ENCODE measurements at places on chromosomes 5 and 9. TPM values are rescaled to one million over a fixed set of nuclear protein-coding genes. Genes with fewer than 3 reads are reported as not detected.

The BRD8 gene
- total RNA-seq, result 198 TPM

The GRM6 gene
- 0.47 TPM for total RNA-seq

The CNTNAP3B gene
- total RNA-seq, result 26.2 TPM

The ADAMTSL2 gene
- total RNA-seq, result 11.1 TPM

The PPP2CA gene
- 214 TPM for total RNA-seq

The PDE6A gene
- total RNA-seq, result 3.2 TPM

GRCh38 chr9:107863396-107863795 is 373.8 kb upstream of the KLF4 start:
- no peak for DNase-seq

GRCh38 chr9:123470121-123470782 is 114.3 kb downstream of the CRB2 start:
- DNase-seq, result no peak

- no peak for DNase-seq
Observed at GRCh38 chr9:127705577-127706379, 1.0 kb upstream of the CFAP157 start.

DNA sequence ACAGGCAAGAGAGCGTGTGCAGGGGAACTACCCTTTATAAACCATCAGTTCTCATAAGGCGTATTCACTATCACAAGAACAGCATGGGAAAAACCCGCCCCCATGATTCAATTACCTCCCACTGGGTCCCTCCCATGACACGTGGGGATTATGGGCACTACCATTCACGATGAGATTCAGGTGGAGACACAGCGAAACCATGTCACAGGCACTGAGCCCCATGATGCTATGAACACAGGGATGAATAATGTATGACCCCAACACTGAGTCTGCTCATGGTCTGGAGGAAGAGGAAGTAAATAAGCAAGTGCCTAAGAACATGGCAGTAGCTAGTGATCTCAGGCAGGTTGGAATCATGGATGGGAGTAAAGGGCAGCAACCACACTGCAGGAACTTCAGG is 281.0 kb upstream of the ZNF462 start:
- DNase-seq, result no peak

DNA sequence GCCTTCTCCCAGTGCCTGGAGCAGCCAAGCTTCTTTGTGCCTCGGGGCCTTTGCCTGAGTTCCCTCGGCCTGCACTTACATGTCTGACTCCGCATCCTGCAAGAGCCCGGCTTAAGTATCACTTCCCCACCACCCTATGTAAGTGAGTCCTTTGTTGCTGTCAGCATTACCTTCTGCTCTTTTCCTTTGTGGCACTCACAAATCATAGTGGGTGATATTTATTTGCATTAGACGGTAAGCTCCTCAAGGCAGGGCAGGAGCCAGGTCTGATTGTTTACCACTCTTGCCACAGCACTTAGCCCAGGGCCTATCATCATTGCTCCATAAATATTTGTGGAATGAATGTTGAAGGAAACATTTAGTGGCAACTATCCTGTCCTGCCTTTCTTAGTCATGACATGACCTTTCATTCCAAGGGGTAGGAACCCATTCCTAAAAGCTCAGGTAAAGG is 4.8 kb downstream of the GM2A start:
- no peak for DNase-seq

GRCh38 chr9:86601697-86602096 is 247.5 kb upstream of the TUT7 start:
- no peak for DNase-seq

- no peak for DNase-seq
Observed at GRCh38 chr9:68798423-68798822, 93.4 kb downstream of the PIP5K1B start.

DNA sequence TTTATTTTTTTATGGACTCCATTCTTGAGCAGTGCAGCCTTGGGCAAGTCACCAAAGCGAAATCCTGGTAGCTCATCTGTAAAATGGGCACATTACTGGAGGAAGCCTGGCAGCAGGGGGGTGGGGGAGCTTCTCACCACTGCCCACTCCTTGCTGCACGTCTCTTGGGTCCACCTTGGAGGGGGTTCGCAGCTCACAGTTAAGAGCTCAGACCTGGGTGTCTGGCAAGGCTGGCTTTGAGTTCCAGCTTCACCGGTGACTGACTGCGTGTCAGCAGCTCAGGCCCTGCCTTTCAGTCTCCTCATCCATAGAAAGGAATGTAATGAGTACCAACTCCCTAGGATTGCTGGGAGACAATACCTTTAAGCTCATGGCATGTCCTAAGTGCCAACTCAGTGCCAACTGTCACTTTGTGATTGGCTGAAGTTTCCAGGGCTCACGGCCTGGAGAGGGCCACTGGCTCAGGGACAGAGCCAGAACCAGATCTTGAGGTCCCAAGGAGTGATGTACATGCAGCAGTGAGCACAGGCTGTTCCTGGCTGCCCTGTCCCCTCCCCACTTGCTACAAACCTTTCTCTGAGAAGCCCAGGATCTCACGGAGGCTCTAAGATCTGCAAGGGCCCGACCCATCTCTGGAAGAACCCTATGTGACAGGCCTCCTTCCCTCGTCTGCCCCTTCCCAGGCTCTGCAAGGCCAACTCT is 72.9 kb downstream of the C9orf50 start:
- DNase-seq, result no peak

GRCh38 chr5:111774525-111774924 is 17.5 kb upstream of the NREP start:
- no peak for DNase-seq

DNA sequence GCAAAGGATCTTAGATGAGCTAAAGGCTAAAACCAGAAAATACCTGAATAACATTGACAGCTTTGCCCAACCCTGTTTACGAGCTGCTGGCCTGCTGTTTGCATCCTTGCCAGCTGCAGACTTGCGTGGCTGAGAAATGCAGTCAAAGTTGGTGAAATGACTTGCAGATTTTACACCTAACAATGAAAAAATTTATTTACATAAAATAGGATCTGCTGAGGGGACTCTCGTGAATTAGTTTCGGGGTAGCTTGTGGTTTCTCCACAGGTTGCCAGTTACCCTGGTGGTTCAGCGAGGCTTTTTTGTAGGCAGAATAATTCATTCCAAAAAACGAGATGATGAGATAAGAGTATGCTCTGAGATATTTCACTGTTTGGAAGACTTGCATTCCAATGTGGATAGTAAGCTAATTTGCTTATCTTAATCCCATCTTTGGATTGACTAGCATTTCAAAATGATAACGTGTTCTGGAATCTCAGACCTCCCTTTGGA is 65.7 kb upstream of the FANCC start:
- no peak for DNase-seq

- DNase-seq, result no peak
Observed at GRCh38 chr5:5046680-5047502, 93.2 kb upstream of the ADAMTS16 start.

- no peak for DNase-seq
Observed at GRCh38 chr5:41542183-41542582, 31.8 kb upstream of the PLCXD3 start.

DNA sequence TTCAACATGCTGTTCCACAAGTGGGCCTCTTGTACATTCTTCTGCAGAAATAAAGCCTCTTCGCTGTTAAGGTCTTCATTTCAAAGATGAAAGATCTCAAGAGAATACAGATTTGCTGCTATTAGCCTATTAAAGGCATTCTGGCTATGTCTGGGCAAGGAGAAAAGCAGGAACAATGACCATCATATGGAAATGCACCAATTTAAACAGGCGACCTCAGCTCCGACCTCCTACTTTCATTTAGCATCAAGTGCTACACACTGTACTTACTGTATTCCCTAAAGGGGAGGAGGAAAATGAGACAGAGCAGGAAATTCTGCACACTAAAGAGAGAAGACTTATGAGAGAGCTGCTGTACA is 64.8 kb downstream of the HABP4 start:
- DNase-seq, result no peak

GRCh38 chr9:135522137-135522877 is 1.1 kb downstream of the LCN1 start:
- no peak for DNase-seq

GRCh38 chr9:107176436-107177151 is 106.5 kb upstream of the RAD23B start:
- no peak for DNase-seq

- DNase-seq, result no peak
Observed at GRCh38 chr5:45109062-45109461, 300.3 kb downstream of the MRPS30 start.

GRCh38 chr5:43638107-43638506 is 35.1 kb downstream of the NNT start:
- DNase-seq, result no peak

DNA sequence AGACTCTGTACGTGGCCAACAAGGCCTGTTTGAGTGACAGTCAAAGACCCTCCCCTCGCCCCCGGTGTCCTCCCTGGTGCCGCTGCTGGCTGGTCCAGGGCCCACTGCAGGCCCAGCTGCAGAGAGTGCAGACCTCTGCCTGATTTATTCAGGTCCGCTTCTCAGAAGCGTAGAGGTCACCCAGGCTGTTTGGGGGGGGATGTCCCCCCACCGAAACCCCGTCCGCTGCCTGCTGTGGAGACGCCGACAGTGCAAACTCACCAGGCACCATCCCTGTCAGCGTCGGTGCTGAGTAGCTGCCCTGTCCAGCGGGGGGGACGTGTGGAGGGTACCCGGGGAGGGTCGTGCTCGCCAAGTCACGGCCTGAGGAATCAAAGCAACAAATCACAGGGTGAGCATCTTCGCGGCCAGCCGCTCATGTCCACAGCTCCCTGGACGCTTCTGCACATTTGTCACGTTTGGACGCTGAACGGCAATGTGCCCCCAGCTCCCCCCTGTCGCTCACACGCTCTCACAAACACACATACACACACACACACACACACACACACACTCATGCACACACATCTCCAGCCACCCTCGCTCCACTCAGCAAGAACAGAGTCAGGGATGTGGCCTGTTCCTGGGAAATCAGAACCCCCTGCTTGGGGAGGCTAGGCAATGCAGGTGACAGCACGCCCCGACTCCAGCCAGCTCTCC is 152.2 kb downstream of the PAX5 start:
- DNase-seq, result no peak

DNA sequence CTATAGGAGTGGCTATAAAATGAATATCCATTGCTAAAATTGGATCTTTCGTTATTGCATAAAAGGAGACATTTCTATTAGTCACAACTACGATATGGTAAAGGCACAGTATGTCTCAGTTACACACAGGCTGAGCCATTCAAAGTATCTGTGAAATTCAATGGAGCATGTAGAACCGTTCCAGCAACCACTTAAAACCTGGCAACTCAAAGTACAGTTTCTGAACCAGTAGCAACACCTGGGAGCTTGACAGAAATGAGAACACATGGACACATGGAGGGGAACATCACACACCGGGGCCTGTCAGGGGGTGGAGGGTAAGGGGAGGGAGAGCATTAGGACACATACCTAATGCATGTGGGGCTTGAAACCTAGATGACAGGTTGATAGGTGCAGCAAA is 15.4 kb downstream of the POC5 start:
- DNase-seq, result no peak

DNA sequence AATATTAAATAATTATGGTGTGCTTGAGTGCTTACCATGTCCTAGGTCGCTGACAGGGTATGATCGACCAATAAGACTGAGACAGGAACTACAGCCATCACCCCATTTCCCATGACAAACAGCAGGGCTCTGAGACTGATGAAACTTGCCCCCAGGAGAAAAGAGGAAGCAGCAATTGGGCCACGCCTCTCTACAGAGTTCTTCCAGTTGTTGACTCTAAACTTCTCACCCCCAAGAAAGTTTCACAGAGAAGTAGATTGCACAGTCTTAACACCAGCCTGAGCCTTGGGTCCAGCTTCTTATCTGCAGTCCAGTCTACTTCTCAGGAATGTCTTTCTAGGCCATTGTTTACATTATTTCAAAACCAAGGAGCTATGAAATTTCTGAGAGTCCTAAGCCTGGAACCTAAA is 182.2 kb upstream of the ANKRD55 start:
- peak; percentile 27 for DNase-seq

DNA sequence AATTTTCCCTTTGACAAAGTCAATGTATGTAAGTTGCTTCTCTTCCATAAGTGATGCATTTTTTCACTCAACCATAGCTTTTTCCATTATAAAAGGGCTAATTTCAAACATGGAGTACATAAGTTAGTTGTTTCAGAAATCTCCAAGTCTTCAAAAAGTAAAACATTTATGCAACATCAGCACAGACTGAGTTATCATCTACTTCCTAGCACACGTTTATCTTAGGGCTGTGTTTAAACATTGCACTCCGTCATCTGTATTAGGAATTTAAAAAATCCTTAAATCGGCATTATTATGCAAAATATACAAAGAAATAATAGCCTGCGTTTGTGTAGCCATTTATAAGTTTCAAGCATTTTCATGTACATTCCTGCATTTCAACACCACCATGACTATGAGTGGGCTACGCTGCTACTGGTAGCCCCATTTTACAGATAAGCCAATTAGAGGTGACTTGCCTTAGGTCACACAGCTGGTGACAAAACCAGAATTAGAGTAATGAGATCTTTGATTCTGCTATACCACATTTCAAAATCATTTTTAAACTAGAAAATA is 43.4 kb downstream of the PTPN3 start:
- no peak for DNase-seq

- DNase-seq, result no peak
Observed at GRCh38 chr5:139389701-139390638, at the start of gene MZB1. TSS of gene MZB1 (minus strand) at chr5:139389913. CDS start at chr5:139389856, 57 bp downstream.

DNA sequence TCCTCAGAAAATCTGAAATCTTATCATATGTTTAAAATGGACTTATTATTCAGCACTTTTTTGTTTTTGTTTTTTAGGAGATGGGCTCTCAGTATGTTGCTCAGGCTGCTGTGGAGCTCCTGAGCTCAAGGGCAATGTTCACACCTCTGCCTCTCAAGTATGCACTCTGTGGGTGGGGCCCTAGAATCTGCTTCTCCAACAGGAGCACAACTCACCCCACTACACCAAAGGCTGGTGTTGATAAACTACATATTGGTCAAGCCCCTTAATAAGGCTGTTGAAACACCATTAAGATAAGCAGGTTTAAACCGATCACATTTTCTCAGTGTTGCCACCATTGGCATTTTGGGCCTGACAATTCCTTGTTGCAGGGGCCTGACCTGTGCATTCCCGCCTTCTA is 131.6 kb downstream of the FANCC start:
- DNase-seq, result no peak

- DNase-seq, result no peak
Observed at GRCh38 chr5:122559676-122560075, 215.2 kb upstream of the SNX2 start.

- no peak for DNase-seq
Observed at GRCh38 chr9:7984203-7984602, 184.6 kb upstream of the DMAC1 start.
